ENCODE measurements at places on chromosomes 12 and 14. TPM values are rescaled to one million over a fixed set of nuclear protein-coding genes. Genes with fewer than 3 reads are reported as not detected.

The P3H3 gene
- total RNA-seq, result 12.3 TPM

DNA sequence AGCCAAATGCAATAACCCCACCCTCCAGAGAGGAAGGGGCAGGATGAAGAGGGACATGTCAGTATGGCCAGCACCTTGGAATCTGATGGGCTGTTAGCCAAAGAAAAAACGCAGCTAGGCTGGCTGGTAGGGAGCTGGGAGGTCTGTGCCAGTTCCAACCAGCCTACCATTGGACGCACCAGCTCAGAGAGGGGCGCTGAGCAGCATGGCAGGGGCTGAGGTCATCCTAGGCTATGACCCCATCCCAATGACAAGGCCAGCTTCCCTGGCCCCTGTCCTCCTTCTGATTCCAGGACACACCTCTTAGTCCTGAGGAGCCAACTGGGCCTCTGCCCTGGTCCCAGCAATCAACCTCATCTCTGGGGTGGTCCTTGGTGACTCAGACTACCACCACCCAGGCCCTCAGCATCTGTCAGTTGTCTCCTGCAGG lies 12.2 kb downstream of the ACTN1 start:
- no peak for DNase-seq

GRCh38 chr12:132561427-132562156 lies 48.8 kb downstream of the LRCOL1 start:
- DNase-seq, result peak; percentile 57

DNA sequence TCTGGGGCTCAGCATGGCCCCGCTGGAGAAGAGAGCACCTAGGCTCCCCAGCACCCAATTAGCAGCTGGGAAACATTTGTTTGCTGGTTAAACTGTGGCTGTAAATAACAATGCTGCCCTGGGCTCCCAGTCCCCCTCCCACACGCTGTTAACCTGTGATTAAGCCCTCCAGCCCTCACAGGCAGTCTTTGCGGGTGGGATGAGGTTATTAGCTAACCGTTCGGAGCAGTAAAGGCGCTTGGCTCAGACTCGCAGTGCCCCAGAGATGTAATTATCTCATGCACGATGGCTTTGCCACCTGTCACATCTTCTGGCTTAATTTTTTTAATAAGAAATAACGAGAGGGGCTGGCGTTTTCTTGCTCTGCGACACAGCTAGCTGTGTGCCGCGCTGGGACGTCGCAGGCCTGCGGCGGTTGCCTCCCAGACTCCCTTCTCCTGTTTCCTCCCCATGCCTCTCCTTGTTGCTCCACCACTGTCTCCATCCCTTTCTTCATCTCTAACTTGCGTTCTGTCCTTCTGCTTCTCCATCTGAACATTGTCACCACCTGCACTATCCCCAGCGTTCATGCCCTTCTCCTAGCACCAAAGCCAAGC lies 239.2 kb upstream of the FKBP4 start:
- no peak for DNase-seq

GRCh38 chr12:105206686-105207374 lies 29.1 kb downstream of the APPL2 start:
- no peak for DNase-seq

DNA sequence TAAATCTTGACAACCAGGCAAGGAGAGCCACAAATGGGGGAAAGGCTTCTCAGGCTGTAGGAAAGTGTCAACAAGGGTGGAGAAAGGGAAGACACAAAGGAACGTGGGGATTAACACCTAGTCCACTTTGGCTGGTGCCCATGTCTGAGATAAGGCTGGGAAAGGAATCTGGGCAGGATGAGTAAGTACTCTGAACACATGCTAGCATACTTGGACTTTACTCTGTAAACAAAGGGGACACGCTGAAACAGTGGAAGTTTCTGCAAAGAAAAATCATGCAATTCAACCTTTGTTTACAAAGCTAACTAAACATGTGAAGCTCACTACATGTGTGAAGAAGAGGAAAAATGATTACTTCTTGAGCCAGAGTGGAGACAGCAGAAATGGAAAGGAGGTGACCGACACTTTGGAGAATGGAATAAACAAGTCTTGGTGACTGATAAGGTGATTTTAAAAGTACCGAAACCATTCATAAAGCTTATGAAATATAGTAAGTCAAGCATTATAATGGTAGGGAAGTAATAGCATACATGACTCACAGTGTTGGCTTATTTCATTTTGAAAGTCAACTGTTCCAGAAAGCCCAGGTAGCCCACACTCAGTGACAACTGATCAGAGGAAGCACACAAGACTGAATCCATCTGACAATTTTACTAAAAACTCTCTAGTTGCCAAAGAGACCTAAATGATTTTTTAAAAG lies 13.2 kb downstream of the CPNE8 start:
- no peak for DNase-seq

- DNase-seq, result peak; percentile 62
Measured at GRCh38 chr12:2248901-2249381, 196.2 kb downstream of the CACNA1C start.

GRCh38 chr12:53703756-53704155 lies 23.5 kb downstream of the CALCOCO1 start:
- no peak for DNase-seq

GRCh38 chr12:52147367-52147963 lies 44.3 kb downstream of the KRT80 start:
- DNase-seq, result peak; percentile 23

- DNase-seq, result peak; percentile 79
Measured at GRCh38 chr14:37594238-37594970, 645 bp downstream of the FOXA1 start.

DNA sequence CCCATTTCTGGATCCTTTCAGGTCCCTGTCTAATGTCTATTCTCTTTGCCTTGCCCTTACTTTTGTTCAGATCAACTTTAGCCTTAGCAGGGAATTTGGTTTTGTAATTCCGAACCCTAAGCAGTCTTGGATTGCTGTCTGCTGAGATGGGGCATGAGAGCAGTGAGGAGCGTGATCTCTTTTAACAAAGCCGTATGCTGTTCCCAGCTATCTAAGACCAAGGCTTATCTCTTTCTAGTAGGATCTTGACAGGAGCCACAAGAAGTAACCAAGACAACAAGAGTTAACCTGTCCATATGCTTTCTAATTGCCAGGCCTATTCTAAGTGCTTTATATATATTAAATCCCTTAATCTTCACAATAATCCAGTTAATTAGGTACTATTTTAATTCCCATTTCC lies 4.5 kb upstream of the DHRS7 start:
- no peak for DNase-seq

- DNase-seq, result no peak
Measured at GRCh38 chr14:74735125-74735524, 22.2 kb downstream of the FCF1 start.

The PUS7L gene
- 5.4 TPM for total RNA-seq

The PPP1R36 gene
- not detected for total RNA-seq

GRCh38 chr12:5407034-5407856 lies 24.7 kb upstream of the NTF3 start:
- no peak for DNase-seq

GRCh38 chr12:130768120-130768519 lies 52.0 kb upstream of the RIMBP2 start:
- DNase-seq, result no peak

GRCh38 chr14:81269979-81270375 lies 49.2 kb upstream of the GTF2A1 start:
- no peak for DNase-seq

- DNase-seq, result no peak
Measured at GRCh38 chr12:11686120-11686519, 36.6 kb downstream of the ETV6 start.

DNA sequence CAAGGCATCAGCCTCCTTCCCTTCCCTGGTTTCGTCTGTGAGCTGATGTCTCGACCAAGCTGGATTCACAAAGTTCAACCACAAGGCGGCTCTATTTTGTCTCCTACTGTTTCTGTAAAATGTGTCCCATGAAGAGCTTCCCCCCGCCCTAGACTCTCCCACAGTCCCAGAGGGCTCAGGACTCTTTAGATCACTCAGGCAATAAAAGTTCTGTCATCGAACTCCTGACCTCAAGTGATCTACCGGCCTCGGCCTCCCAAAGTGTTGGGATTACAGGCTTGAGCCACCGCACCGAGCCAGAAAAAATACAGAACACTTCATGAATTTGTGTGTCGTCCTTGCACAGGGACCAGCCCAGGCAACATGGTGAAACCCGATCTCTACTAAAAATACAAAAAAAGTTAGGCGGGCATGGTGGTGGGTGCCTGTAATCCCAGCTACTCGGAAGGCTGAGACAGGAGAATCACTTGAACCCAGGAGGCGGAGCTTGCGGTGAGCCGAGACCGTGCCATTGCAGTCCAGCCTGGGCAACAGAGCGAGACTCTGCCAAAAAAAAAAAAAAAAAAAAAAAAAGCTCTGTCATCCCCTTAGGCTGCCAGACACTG lies 149.4 kb downstream of the BCL11B start:
- DNase-seq, result no peak

The SLC17A8 gene
- total RNA-seq, result 61.9 TPM

- no peak for DNase-seq
Measured at GRCh38 chr12:105057174-105057573, 27.1 kb downstream of the ALDH1L2 start.

DNA sequence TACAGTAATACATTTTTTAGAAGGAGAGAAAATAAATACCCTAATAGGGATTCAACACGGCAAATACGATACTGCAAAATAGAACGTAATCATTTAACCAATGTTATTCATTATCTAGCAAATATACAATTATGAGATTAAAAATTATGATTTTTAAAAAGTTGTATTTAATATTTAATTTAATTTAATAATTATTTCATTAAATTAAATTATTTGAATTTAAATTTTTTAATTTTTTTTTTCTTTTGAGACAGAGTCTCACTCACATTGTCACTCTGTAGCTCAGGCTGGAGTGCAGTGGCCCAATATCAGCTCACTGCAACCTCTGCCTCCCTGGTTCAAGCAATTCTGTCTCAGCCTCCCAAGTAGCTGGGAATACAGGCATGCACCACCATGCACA lies 42.0 kb downstream of the GXYLT1 start:
- no peak for DNase-seq

- no peak for DNase-seq
Measured at GRCh38 chr12:125742413-125742812, 677.2 kb downstream of the AACS start.

- no peak for DNase-seq
Measured at GRCh38 chr14:50823762-50824636, 7.0 kb downstream of the NIN start.

The NT5DC3 gene
- 10.2 TPM for total RNA-seq

- no peak for DNase-seq
Measured at GRCh38 chr12:522692-523378, 63.1 kb downstream of the B4GALNT3 start.

- DNase-seq, result no peak
Measured at GRCh38 chr12:68069275-68069674, 80.0 kb downstream of the IFNG-AS1 start.

DNA sequence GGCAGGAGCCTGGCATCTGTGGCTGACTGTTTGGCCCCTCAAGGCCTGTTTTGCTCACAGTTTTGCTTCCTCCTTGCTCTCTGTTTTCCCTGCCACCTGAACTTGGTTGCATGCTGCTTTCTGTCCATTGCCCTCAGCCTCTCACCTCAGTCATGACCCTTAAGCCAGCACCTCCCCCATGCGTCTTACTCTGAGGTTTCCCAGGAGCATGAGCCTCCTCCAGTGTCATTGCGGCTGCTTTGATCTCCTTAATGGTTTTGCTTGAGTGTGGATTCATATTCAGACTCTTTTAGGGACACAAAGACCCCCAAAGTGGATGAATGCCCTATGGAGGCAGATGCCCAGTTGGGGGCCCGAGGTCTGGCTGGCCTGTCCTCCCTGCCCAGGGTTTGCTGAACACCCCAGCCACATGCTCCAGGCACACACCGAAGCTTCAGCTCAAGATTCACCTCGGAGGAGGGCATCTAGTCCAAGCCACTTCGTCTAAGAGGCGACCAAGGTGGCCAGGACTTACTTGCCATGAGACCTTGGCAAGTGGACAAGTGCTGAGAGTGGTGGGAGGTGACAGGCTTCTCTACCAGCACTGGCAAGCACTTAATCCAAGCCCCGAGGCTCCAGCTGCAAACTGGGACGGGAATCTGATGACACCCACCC lies 95.4 kb upstream of the DIO3 start:
- peak; percentile 32 for DNase-seq

- DNase-seq, result peak; percentile 25
Measured at GRCh38 chr14:96173636-96174475, 30.8 kb upstream of the BDKRB2 start.

The PKP2 gene
- 67.2 TPM for total RNA-seq

- no peak for DNase-seq
Measured at GRCh38 chr12:117228239-117228638, 38.0 kb upstream of the FBXO21 start.

- DNase-seq, result peak; percentile 63
Measured at GRCh38 chr12:94140556-94140955, 7.8 kb upstream of the PLXNC1 start.

- DNase-seq, result no peak
Measured at GRCh38 chr14:20412411-20412810, 890 bp downstream of the TEP1 start.

The KLRG1 gene
- total RNA-seq, result 1.0 TPM

DNA sequence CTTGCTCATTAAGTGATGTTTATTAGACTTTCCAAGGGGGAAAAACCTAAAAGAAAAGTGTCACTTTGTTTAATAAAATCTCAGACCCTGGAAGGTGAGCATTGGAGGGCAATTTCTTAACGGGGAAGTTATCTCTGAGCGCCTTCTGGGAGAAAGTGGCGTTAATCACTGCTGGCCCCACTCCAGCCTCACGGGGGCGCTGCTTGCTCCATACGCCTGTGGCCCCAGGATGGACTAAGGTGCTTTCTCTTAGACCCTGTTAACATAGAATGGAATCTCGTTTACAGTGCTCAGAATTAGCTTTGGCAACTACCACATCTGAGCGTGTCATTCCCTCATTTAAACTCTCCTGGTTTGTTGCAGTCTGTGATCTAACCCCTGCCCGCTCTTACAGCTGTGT lies 16.4 kb upstream of the PRIMA1 start:
- DNase-seq, result no peak

DNA sequence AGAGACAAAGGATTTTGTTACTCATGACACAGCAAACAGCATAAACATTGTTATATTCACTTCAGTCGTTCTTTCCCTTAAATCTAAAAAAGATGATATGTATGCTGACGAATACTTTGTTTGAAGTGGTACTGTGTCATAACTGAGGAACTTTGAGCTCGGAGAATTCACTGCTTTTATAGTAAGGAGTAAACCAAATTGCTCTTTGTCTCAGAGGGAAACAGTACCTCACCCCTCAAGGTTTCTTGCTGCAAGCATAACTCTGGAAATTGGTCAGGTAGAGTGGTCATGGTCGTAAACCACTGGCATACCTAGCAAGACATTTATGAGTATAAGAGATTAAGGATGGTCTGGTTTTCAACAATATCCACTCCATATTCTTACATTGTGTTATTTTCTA lies 160.2 kb upstream of the OR4E1 start:
- DNase-seq, result no peak
